ENCODE measurements at places on chromosomes 1 and 21.
A peak's percentile ranks its signal among the peaks of the same experiment; 100 is the strongest.

- DNase-seq, result peak; percentile 14
Measured at GRCh38 chr1:91166106-91166712, 144.4 kb upstream of the ZNF644 start.

GRCh38 chr1:227152525-227152924 lies 165.8 kb downstream of the CDC42BPA start:
- DNase-seq, result no peak

DNA sequence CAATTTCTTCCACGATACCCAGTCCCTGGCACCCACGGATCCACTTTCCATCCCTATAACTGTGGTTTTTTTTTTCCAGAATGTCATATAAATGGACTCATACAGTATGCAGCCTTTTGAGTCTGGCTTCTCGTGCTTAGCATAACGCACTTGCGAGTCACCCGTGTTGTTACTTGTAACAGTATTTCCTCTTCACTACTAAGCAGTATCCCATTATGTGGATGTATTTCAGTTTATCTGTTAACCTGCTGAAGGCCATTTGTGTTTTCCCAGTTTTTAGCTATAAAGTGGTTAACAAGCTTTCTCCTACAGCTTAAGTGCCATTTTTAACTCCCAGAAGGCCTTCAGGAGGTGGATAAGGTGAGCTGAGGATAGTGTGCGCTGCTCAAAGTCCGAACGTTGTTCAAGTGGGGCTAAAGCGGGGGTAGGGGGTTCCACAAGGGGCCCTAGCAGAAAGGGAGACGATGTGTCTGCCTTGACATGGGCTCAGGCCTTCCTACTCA lies 829 bp downstream of the ADAR start:
- DNase-seq, result no peak

GRCh38 chr1:6560267-6560666 lies 5.2 kb downstream of the TAS1R1 start:
- DNase-seq, result no peak

DNA sequence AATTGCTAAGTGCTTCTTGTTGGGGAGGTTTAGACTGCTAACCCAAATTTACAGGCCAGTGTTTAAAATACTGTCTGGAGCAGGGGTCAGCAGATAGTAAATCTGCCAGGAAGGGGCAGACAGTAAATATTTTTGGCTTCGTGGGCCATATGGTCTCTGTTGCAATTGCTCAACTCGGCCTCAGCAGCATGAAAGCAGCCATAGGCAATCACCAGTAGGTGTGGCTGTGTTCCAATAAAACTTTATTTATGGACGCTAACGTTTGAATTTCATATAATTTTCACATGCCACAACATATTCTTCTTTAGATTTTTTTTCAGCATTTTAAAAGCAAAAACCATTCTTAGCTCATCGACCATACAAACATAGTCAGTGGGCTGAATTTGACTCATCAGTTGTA lies 172.7 kb downstream of the BRINP2 start:
- no peak for DNase-seq

GRCh38 chr21:38733972-38734546 lies 71.7 kb upstream of the ETS2 start:
- peak; percentile 61 for DNase-seq
